ENCODE measurements at places on chromosomes 5 and 9.

DNA sequence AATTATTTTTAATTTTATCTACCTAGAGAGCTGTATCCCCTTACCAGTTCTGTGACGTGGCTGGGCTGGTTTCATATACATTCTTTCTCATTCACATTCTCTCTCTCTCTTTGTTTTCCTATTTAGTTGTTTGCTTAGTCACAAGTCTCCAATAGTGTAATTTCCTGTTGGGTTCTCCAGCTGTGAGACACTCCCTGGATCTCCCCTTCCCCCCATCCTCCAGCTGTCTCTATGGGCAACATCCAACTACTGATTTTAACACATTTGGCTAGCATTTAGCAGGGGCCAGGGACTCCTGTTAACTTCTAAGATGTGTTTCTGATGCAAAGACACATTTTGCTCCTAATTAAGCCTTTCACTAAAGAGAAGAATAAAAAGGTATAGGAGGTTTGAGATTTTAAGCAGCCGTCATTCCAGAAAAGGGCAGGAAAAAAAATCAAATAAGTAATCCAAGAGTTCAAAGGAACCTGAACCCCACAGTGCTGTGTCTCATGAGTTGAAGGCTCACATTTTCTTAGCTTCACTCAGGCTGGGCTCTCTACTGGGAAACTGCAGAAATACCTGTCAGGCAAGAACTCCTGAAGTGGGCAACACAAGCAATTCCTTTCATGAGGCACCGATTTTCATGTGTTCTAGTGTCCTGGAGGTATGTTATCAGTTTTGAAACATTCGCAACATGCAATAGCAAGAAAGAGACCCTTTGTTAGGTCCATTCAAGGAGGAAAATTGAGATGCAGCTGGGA is 198.7 kb upstream of the C9orf72 start:
- peak; percentile 61 for DNase-seq

GRCh38 chr5:126561908-126562307 is 33.1 kb downstream of the ALDH7A1 start:
- DNase-seq = no peak

DNA sequence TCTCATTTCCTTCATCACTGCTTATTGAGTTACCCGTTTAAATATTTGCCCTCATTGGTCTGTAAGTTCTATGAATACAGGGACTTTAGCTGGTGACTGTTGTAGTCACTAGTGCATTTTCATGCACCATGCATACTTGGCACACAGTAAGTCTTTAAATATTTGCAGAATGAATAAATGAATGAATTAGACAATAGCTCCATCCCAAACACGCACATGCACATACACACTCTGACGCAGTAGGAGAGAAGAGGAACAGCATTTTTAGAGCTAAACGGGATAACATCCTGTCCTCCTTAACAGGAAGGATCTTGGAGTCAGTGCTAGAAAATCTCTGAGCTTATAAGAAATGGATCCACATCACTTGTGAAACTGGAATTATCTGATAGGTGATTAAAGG is 447.7 kb downstream of the KIF4B start:
- DNase-seq = no peak

DNA sequence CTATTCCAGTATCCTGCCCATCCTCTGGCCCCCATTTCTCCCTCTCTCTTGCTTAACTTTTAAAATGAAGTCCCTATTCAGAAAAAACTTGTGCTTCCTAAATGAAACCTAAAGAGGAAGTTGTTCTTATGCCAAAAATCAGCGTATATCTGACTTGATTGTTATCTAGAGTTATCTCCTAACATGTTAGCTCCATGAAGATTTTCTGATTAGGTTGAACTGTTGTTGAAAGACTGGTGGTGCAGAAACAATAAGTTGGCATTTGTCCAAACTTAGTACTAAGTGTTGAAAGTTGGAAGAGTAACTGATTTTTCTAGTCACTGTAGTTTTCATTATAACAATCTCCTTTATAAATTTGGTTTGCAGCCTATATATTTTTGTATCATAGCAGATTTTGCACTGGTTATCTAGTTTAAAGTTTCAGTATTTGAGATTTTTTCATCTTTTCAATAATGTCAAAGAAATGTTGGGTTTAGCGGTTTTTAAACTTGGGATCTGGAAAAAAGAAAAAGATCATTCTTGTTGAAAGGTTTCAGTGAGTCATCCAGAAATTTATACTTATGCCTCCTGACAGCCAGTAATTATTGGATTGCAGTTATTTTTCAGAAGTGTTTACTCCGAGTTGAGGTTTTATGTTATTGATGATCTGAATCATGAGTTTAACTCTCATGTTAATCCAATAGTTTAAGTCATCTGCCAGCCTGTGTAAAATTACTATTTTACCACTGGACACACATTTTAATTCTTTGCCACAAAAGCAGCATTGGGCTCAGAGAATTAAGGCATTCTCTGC is 60.6 kb downstream of the PAM start:
- DNase-seq = peak; percentile 35

GRCh38 chr9:16870596-16871335 is at the start of gene BNC2:
TSS of gene BNC2 (minus strand) at chr9:16870670. CDS start at chr9:16870648, 22 bp downstream.
- peak; percentile 42 for DNase-seq

DNA sequence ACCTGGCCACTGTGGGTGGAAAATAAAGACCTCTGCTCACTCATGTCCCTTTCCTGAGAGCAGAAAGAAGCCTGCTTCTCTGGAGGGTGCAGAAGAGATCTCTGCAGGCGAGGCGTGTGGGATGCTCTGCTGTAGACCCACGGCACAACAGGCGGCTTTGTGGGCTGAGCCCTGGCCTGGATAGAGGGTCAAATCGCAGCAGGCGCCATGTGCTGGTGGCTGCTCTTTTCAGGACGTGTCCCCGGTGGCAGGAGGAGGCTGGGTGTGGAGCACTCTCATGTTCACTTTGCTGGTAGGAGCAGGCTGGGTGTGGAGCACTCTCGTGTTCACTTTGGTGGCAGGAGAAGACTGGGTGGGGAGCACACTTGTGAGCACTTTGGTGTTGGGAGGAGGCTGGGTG is 35.1 kb downstream of the IRX4 start:
- DNase-seq = no peak

DNA sequence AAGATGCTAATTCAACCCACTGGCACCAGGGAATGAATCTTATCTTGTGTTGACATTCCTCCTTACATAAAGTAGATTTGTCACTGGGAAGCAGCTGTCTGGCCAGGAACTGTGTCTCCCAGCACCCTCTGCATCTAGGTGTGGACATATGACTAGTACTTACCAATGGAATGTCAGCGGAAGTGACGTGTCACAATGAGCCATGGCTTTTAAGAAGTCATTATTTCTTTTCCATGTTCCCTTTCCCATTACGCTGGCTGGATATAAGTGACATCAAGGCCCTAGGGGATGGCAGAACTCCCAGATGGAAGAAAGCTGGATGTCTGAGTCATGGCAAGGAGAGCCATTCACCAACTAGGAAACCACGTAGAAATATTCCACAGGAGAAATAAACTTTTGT is 84.7 kb upstream of the MAST4 start:
- DNase-seq = no peak

- no peak for DNase-seq
Observed at GRCh38 chr5:96478983-96479382, 45.9 kb upstream of the PCSK1 start.

GRCh38 chr5:98816582-98817222 is 43.2 kb downstream of the RGMB start:
- DNase-seq = peak; percentile 44

- DNase-seq = no peak
Observed at GRCh38 chr9:116300360-116300870, 146.8 kb downstream of the PAPPA start.

DNA sequence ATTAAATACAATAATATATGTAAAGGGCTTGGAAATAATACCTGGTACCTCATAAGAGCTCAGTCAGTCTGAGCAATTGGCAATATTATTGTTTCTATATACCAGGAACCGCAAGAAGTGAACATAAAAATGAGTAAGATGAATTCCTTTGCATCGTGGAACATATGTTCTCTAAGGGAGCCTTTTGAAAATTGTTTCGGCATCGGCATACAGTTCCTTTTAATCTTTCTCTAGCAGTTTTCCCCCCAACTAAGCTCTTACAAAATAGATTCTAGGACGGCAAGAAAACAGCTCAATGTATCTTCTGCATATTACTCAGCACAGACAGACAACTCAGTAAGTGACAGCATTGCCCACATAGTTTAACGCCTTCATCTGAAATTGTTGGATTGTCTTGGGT is 426.6 kb upstream of the WWC1 start:
- no peak for DNase-seq

GRCh38 chr9:111952559-111952958 is 55.9 kb downstream of the UGCG start:
- DNase-seq = no peak

DNA sequence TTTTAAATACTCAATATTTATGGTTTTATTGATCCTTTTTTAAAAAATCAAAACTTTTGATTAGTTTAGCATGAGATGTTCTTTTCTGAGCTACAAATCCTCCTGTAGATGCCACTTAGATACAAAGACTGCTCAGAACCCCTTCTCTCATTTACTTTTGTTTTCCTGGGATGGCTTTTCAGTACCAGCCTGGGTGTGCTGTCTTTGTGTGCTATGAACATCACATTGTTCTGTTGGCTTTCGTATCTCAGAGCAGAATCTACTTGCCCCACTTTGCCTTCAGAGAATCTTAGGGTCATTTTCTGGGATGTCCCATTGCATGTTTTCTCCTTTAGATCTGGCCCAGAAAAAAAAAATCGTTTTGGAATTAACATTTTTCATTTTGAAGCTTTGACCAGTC is 85.9 kb downstream of the RASGRF2 start:
- DNase-seq = no peak

GRCh38 chr9:116628716-116629115 is 58.4 kb upstream of the TRIM32 start:
- DNase-seq = no peak

GRCh38 chr5:125478599-125478998 is 732.2 kb upstream of the ZNF608 start:
- DNase-seq = no peak

- DNase-seq = no peak
Observed at GRCh38 chr5:98109561-98110006, 663.9 kb upstream of the RGMB start.

DNA sequence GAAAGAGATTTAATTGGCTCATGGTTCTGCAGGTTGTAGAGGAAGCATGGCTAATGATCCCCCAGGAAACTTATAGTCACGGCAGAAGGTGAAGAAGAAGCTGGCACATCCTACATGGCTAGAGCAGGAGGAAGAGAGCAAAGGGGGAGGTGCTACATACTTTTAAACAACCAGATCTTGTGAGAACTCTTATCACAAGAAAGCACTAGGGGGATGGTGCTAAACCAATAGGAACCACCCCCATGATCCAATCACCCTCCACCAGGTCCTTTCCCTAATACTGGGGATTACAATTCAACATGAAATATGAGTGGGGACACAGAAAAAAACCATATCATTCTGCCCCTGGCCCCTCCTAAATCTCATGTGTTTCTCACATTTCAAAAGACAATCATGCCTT is 147.2 kb upstream of the EPB41L4A start:
- DNase-seq = no peak

DNA sequence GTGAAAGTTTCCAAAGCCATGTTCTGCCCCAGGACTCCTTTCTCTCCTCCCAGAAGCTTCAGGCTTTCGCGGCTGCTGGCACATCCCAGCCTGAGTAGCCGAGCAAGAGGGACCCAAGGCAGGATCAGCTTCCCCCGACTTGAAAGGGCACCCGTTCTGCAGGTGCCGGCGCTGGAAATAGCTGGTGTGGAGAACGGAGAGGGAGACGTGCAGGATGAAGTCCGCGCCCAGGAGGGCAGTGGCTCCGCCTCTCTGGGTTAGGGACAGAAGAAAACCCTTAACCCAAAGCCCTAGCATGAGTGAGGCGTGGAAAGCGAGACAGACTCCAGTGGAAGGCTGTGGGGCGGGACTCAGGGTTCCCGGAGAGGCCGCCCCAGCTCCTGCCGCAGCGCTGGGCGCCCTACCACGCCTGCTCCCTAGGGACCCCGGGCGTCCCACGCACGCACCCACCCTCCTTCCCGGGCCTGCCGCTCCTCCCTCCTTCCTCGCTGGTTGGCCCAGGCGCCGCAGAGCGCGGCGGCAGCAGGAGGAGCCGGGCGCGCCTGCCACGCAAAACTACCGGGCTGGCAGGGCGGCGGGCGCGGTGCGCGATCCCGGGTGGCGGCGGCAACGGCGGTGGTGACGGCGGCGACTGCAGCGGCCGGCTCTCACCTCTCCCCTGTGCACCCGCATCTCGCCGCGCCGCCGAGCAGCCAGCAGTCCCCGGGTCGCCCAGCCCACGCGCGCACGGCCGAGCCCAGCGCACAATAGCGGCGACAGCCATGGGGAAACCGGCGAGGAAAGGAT is at the start of gene SLC1A1:
Gene SLC1A1 (plus strand): TSS at position 550 of the 786 bp plus-strand sequence. CDS start 212 bp downstream, at position 762.
- peak; percentile 65 for DNase-seq

DNA sequence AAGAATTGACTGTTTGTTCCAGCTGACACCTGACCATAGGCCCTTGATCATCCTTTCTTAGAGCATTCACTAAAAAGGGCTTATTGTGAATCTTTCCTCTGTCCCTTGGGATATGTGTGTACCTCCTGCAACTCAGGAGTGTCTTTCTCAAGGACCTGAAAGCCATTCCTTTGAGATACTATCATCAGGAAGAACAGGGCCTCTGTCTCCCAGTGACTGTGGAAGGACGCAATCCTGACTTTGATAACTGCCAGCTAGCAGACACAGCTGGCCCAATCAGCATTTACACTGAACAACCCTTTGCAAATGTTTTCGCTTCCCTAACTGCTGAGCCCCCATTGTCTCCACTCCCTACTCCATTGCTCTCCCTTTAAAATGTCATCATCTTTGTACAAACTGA is 144.4 kb downstream of the RMI1 start:
- DNase-seq = no peak

- DNase-seq = no peak
Observed at GRCh38 chr5:138444774-138445546, 6.1 kb downstream of the REEP2 start.

DNA sequence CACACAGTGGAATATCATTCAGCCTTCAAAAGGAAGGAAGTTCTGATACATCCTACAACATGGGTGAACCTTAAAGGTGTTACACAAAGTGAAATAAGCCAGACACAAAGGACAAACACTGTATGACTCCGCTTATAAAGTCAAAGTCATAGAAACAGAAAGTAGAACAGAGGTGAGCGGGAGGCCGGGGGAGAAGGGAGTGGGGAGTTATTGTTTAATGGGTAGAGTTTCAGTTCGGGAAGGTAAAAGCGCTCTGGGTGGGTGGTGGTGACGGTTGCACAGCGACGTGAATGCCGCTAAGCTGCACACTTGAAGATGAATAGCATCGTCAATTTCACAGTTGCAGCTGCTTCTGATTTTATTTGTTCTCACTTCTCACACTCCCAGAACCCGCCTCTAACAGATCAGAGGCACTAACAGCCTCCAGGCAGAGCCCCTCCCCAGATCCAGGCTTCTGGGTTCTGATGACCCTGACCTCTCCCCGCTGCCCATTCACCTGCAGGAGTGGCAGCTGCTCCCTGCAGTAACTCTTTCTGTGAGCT is 34.1 kb downstream of the BNIP1 start:
- peak; percentile 61 for DNase-seq

DNA sequence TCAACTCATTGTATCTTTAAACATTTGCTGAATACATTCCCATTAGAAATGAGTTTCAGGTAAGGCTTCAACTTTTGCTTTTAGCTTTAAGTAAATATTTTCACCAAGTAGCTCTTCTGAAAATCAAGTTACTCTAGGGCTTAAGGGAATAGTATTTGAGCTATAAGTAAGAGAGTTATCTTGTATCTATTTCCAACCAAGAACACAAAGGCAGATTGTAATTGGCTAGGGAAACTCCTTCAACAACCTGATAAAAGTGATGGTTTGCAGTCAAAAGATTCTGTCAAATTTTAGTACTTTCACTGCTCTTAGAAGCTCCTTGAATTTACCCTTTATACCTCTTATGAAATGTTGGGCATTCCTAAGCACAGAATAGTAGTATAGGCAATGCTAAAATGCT is 13.0 kb downstream of the ELL2 start:
- no peak for DNase-seq

Measured in NCI-H345 (cell line).